ENCODE measurements at places on chromosomes 7 and 10.

GRCh38 chr10:35299016-35299415 is 37.3 kb upstream of the CCNY start:
- no peak for DNase-seq

- DNase-seq = no peak
Measured at GRCh38 chr7:43530553-43531410, 52.1 kb upstream of the STK17A start.

GRCh38 chr10:5546891-5547680 is 22.3 kb downstream of the CALML3 start:
- DNase-seq = no peak

DNA sequence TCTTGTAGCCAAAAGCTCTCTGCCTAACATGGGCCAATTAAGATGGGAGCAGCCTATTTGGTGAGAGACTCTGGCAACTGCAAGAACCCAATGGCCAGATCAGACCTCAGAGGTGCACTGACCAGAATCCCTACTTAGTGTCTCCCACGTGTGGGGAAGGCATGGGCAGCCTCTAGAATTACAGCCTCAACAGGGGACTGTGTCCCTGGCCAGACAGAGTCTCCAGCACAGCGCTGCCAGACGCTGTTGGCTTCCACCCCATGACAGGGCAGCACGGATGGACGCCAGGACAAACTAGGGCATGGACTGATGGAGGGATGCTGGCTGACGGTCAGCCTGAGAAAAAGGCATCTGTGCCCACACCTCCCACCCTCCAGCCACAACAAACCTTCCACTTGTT is 729.3 kb upstream of the AUTS2 start:
- DNase-seq = no peak

GRCh38 chr10:4150676-4151075 is 365.7 kb upstream of the KLF6 start:
- no peak for DNase-seq

DNA sequence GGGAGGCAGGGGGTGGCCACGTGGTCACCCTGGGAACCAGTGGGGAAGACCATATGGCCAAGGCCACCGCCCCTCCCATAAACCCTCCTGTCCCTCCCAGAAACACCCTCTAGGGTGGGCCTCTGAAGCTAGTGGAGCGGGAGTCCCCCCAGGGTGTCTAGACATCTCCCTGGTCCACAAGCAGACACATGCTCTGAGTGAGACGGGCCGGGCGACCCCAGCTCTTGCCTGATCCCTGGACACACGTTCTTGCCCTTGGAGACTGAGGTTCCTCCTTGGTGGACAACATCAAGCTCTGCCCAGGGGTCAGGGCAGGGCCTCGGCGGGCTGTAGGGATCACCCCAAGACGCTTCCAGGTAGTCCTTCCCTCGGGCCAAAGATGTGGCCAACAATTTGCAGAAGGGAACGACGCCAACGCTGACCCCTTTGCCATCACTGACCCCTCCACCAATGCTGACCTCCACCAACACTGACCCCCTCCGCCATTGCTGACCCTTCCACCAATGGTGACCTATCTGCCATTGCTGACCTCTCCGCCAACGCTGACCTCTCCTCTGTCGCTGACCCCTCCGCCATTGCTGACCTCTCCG is 57.1 kb downstream of the FOXL3 start:
- no peak for DNase-seq

- no peak for DNase-seq
Measured at GRCh38 chr7:114589436-114589835, 174.8 kb downstream of the FOXP2 start.

DNA sequence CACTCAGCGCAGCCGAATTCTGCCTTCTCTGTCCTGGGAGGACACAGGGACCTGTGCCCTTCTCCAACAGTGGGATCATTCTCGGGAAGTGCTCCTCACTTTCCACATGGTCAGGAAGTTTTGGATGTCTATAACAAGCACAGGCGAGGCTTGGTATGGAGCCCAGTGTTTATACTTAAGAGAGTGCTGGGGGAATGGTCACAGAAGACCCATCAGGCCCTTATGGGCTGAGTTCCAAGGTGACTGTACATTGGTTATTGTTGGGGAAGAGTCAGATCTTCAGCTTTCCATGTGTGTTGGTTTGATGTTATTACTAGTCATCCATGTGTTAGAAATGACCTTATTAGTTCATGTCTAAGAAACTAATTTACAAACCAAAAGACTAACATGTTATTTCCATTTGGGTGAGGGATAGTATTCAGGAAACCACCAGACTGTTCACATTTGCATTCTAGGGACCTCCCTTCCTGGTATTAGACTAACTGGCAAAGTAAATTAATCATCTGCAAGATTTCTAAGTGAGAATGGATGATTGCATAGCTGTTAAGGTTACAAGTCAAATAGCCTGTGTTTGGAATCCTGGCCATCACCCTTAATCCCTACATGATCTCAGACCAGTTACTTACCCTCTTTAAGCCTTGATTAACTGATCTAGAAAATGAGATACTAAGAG is 834.2 kb downstream of the LRMDA start:
- no peak for DNase-seq

- peak; percentile 86 for DNase-seq
Measured at GRCh38 chr10:71725998-71726579, 6.5 kb upstream of the C10orf105 start.

- DNase-seq = no peak
Measured at GRCh38 chr10:127157089-127157488, 39.3 kb downstream of the INSYN2A start.

- DNase-seq = no peak
Measured at GRCh38 chr7:151249732-151250072, 1.2 kb upstream of the SMARCD3 start.

- DNase-seq = no peak
Measured at GRCh38 chr7:80870813-80871212, 48.0 kb downstream of the SEMA3C start.

DNA sequence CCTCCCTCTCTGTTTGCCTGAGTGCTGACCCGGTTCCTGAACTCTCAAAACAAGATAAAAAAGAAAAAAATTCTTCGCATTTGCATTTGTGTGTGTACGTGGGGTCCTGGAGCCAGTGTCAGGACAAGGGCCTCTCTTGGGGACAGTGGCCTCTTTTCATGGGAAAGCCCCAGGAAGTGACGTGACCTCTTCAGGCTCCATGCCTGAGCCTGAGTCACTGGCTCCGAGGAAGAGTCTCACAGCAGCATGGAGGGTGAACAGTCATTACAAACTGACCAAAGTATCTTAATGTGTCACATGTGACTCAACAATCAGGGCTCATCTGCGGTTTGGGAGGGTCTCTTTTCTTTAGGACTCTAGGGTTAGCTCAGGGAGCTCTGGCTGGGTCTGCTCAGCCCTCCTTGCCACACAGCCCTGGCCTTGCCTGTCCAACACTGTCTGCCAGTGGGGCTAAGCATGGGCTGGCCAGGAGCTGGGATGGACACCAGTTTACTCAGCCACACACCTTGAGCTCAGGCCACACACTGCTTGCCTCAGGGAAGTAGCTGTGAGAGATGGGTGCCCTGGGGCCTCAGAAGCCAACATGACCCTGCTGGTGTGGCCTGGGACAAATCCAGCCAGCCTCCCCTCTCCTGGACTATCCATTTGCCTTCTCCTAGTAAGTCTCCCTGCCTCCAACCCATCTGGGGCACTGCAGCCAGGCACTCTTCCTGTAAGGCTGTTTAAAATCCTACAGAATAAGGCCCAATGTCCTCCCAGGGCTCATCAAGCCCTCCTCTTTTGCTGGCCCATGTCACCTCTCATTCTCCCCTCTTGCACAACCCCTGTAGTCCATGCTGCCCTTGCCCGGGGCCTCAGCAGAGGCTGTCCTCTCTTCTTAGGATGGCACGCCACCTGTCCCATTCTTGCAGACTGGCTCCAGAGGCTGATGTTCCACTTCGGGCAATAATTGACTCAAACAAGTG is 10.5 kb downstream of the TMEM273 start:
- DNase-seq = peak; percentile 66

GRCh38 chr7:115558161-115558560 is 472.4 kb downstream of the TFEC start:
- no peak for DNase-seq

DNA sequence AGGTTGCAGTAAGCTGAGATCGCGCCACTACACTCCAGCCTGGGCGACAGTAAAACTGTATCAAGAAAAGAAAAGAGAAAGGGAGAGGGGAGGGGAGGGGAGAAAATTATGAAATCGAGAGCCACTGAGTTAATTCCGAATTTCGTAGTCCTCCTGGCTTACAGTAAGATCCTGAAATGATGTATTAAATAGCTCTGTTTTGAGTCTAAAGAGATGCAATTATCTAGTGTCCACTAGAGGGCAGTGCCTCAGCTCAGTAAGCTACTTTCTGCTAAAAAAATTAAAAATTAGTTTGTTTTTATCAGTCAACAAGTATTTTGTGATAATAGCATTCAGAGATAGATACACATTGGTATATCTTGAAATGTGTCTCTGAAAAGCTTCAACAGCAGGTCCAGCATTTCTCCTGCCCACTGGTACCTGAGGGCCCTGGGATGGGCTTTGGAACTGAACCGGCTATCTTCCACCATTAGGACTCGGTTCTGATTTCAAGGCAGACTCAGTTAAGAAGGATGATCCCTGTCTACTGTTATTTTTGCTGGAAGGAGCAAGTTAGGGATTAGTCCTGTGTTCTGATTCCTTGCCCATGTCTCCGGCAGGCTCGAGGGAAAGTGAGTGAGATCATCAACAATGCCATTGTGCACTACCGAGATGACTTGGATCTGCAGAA is 19.5 kb downstream of the TSPAN33 start:
- peak; percentile 21 for DNase-seq

- peak; percentile 63 for DNase-seq
Measured at GRCh38 chr10:99532687-99533495, at the start of gene NKX2-3. Gene NKX2-3, plus strand, starts transcription at chr10:99532942. Its CDS starts 190 bp downstream, at chr10:99533132.

- DNase-seq = no peak
Measured at GRCh38 chr10:126380352-126381076, 7.8 kb downstream of the ADAM12 start.

DNA sequence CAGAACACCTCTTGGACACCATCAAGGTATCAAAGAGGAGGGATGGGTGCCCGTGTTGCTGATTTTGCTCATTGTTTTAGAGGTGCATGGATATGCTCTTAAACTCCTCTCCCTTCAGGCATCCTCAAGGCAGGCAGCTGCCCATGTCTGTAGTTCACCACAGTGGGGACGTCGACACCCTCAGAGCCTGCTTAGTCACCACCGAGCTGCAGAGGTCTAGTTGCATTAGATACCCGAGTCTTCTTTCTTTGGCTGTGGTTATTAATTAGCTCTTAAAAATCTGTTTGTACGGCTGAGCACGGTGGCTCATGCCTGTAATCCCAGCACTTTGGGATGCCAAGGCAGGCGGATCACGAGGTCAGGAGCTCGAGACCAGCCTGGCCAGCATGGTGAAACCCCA is 24.7 kb upstream of the TSPAN13 start:
- no peak for DNase-seq

GRCh38 chr7:66281678-66282590 is 76.8 kb downstream of the TPST1 start:
- DNase-seq = no peak

GRCh38 chr7:83178066-83178465 is 15.4 kb upstream of the PCLO start:
- no peak for DNase-seq

DNA sequence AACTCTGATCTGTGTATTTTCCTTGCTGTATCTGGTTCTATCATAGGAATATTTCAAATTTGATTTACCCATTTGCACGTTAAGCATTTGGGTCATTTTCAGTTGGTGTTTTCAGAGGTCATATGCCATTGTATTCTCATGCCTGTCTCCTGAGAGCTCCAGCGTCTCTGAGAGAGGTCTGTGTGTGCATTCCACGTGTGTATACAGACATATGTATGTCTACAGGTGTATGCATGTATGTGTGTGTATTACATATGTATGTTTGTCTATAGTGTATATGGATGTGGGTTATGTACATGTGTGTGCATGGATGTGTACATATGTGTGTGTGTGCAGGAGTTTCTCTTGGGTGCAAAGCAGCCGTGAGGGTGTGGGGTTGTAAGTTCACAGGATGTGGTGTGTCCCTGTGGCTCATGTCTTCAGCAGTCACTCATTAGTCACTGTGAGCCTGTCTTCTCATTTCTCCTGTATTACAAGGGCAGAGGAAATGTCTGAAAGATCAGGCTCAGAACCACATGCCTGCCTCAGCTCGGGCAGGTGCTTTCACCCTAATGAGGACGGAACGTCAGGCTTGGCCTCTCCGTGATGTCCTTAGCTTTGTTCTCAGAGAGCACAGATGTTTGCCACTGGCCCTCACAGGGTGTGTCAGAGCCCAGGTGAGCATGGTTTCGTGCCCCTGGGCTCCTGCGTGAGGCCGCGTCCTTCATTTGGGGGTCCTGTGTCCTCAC is 101.6 kb downstream of the NKX6-2 start:
- DNase-seq = peak; percentile 70

DNA sequence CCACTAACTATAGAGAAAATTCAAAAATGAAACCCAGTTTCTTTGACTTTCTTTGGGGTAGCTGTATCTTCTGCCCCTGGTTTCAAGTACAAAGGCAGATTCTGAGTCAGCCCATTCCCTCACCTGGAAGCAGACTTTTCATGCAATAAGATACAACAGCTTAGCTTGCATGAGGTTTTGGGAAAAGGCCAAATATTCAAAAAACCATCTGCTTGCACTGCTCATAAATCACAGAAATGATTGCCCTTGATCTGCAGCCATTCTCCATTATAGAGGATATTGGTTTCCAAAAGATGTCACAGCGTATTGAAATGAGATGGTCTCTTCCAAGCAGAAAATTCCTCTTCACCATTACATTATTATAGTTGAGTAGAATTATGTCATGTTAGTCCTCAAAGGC is 354.0 kb downstream of the PHF14 start:
- DNase-seq = no peak

- DNase-seq = no peak
Measured at GRCh38 chr10:84550756-84551436, 222.5 kb downstream of the CCSER2 start.

DNA sequence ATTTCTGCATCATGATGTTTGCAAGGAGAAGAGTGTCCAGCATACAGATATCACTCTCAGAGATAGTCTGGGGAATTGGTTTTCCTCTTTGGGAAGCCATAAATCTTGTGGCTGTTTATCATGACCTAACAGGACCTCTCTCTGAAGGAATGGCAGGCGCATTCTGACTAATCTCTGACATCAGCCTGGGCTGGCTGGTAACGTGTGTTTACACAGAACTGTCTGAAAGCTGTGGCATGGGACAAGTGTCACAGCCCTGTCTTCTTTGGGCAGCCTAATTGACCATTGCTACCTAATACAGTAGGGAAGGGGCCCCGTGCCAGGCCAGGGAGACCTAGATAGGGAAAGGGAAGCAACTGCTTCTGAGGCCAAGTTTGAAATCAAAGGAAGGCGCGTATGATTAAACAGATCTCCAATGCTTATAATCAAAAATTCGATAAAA is 73.9 kb upstream of the CABCOCO1 start:
- DNase-seq = no peak

GRCh38 chr7:134752006-134752760 is 27.3 kb upstream of the CALD1 start:
- no peak for DNase-seq

- DNase-seq = no peak
Measured at GRCh38 chr7:73983437-73984164, 44.4 kb upstream of the ELN start.

All from activated naive CD4-positive, alpha-beta T cell treated with anti-CD3 and anti-CD28 coated beads for 36 hours (primary cell).